ENCODE measurements at places on chromosomes 3 and 15.

DNA sequence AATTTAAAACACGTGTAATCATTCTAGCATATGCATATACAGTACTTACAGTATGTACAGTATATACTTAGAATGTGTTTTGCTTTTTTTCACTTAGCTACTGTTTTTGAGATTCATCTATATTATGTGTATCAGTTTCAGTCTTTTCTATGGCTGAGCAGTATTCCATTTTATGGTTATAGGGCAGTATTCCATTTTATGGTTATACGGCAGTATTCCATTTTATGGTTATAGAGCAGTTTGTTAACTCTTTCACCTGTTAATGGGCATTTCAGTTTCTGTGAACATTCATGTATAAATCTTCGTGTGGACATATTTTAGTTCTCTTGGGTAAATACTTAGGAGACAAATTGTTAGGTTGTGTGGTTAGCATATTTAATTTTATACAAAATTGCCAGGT is 40.9 kb downstream of the PDCD6IP start:
- no peak for DNase-seq

- no peak for DNase-seq
Measured at GRCh38 chr3:134007819-134008218, 21.9 kb downstream of the SLCO2A1 start.

- peak; percentile 1 for DNase-seq
Measured at GRCh38 chr15:79475306-79475705, 43.2 kb downstream of the MINAR1 start.

- no peak for DNase-seq
Measured at GRCh38 chr3:145952536-145952935, 208.4 kb downstream of the PLOD2 start.

DNA sequence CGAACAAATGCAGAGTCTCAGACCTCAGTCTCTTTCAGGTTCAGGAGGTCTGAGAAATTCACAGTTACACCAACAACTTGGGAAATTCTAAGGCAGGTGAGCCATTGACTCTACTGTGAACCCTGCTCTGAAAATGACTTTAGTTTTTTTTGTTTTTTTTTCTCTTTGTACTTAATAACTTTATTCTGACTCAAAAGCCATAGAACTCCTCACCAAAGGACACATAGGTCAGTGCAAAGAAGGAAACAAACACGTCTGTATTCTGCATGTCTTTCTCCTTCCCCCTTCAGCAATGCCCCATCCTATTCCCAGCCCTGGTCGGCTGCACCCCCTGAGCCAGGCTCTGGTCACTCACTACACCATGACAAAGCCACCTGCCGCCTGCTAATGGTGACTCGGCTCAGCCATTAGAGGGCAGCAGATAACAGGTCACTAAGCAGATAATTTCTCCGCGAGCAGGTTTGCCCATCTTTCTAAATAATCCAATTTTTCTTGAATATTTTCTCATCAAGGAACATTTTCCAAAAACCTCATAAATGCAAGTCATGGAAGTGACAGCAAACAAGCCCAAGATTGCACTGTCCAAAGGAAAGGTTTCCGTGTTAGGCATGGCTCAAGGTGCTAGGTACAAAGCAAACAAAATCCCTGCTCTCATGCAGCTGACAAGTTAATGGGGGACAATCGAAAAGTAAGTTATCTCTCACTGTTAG is 37.7 kb downstream of the TM4SF4 start:
- peak; percentile 63 for DNase-seq

GRCh38 chr15:73741321-73741836 is 11.8 kb downstream of the INSYN1 start:
- DNase-seq: no peak

- no peak for DNase-seq
Measured at GRCh38 chr15:76289582-76289981, 21.7 kb downstream of the ETFA start.

- no peak for DNase-seq
Measured at GRCh38 chr3:87413814-87414213, 137.4 kb upstream of the POU1F1 start.

DNA sequence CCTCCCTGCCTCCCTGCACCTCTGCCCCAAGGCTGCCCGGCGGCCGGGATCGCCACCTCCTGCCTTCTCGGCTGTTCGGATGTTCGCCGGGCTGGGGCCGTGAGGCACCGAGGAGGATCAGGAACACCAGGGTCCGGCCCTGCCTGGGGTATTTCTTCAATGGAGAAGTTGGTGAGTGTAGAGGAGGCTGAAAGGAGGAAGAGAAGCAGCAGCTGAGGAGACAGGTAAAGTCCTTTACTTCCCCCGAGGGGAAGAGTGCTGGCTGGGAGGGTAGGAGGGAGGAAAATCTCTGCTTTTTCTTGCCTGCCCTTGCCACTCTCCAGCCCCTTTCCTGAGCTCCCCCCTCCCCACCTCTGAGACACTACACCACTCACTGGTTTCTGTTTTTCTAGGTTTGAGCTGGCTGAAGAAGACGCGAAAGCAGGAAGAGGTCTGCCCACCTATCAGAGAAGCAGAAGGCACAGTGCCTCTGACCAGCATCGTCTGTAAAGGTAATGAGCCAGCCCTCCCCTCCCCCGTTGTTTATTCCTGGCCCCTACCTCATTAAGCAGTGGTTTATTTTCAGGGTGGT is 519 bp downstream of the ASB7 start:
- DNase-seq: peak; percentile 83

GRCh38 chr3:156353563-156353962 is 201.4 kb downstream of the SSR3 start:
- no peak for DNase-seq

GRCh38 chr15:76382987-76383728 is 46.6 kb downstream of the ISL2 start:
- DNase-seq: peak; percentile 19

DNA sequence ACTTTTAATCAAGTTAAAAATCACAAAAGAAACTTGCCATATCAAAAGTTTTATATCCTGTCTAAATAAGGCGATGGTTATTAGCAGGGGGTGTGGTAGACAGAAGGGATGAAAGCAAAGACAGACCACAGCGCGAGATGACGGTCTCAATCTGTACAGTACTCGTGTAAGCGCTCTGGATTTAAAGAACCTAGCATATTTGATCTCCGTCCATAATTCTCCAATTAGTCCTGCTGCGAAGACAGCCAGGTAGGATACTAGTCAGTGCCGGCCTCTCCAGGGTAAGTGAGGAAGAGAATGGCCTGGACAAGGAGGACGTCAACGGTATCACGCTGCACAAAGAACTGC is 701 bp downstream of the SGO1 start:
- DNase-seq: peak; percentile 26

DNA sequence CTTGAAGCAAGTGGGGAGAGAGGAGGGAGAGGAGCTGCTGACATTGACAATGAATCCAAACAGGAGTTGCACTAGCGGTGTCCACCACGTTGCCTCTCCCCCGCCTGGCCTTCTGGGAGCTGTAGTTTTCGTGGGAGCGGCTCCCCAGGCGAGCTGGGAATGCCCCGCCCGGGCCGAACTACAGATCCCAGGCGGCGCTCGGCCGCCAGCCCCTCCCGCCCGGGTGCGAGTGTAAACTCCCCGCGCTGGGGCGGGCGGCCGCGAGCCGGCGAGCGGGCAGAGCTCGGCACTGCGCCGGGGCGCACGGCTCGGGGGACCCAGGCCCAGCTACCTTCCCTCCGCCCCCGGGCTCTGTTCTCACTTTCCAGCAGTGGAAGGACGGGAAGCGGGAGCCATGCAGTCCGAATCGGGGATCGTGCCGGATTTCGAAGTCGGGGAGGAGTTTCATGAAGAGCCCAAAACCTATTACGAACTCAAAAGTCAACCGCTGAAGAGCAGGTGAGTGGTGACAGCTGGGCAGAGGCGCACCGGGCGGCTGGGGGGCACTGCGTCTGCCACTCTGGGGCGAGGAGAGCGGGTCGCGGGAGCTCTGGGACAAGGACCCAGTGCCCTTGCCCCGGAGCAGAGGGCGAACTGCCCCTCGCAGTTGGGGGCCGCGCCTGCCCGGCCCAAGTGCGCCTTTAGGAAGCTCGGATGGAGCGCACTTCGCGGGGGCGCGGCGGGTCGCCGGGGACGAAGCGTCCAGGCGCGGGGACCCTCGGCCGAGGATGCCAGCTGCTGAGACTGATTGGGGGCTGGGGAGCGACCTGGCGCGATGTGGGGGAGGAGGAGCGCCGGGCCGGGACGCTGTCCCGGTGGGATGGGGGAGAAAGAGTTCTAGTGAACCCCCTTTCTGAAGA is at the start of gene MITF:
Gene MITF (plus strand): TSS at position 261 of the 899 bp plus-strand sequence. CDS start 134 bp downstream, at position 395.
- DNase-seq: peak; percentile 81

- DNase-seq: no peak
Measured at GRCh38 chr3:10205451-10206165, 40.9 kb downstream of the IRAK2 start.

- no peak for DNase-seq
Measured at GRCh38 chr3:133799794-133800585, 5.6 kb upstream of the SRPRB start.

DNA sequence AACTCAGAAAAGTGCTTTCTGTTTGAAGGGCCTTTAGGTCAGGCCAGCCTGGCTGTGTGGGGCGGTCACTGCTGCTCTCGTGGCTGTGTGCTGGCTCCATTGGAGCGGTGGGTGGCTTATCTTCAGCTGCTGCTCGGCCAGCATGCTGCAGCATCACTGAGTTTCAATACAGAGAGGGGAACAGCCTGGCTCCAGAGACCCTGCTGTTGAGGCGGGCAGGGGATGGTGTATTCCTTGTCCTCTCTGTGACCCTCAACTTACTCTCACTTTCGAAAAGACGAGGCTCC is 248.5 kb upstream of the ONECUT1 start:
- DNase-seq: no peak

- peak; percentile 41 for DNase-seq
Measured at GRCh38 chr3:65785065-65785645, 253.6 kb downstream of the MAGI1 start.

DNA sequence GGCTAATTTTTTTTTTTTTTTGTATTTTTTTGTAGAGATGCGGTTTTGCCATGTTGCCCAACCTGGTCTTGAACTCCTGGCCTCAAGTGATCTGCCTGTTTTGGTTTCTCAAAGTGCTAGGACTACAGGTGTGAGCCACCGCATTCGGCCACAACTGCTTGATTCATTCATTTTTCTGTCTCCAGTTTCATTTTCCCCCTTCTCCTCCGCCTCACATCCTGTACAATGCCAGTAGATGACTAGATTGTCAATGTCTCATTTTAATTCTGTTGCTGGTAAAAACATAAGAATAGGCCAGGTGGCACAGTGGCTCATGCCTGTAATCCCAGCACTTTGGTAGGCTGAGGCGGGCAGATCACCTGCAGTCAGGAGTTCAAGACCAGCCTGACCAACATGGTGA is 12.0 kb upstream of the ZNF592 start:
- DNase-seq: peak; percentile 93

DNA sequence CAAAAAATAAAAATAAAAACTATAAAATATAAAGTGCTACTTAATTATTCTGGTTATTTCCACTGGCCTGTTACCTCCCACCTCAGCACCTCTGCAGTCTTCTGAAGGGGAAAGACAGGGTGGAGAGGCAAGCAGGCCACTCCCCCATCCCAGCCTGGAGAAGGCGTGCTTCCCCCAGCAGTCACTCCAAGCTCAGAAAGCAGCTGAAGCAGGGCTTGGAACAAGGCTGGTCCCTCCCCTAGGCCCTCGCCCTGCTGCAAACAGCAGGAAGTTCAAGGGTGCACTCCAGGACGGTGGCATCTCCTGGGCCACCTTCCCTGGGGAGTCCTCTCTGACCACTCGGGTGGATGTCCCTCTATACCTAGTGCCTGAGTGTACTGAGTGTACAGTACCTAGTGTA is 21.4 kb downstream of the CACNA2D2 start:
- no peak for DNase-seq

DNA sequence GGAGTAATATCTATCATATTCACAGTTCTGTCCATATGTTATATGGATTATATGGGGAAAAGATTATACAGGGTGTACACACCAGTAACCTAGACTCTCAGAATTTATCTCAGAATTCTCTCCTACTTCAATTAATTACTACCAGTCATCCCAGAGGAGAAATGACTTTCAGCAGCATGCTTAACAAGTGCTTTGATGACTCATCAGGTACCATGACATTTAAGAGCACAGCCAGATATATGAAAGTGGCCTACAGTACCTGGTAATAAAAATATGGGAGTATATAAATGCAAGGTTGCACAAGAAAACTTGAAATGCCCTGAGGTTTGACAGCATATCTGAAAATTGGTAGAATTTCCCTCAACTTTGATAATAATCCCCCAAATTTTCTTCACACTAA is 1273.0 kb downstream of the OTOL1 start:
- no peak for DNase-seq

- DNase-seq: peak; percentile 80
Measured at GRCh38 chr3:124688581-124689454, 41.4 kb upstream of the UMPS start.

DNA sequence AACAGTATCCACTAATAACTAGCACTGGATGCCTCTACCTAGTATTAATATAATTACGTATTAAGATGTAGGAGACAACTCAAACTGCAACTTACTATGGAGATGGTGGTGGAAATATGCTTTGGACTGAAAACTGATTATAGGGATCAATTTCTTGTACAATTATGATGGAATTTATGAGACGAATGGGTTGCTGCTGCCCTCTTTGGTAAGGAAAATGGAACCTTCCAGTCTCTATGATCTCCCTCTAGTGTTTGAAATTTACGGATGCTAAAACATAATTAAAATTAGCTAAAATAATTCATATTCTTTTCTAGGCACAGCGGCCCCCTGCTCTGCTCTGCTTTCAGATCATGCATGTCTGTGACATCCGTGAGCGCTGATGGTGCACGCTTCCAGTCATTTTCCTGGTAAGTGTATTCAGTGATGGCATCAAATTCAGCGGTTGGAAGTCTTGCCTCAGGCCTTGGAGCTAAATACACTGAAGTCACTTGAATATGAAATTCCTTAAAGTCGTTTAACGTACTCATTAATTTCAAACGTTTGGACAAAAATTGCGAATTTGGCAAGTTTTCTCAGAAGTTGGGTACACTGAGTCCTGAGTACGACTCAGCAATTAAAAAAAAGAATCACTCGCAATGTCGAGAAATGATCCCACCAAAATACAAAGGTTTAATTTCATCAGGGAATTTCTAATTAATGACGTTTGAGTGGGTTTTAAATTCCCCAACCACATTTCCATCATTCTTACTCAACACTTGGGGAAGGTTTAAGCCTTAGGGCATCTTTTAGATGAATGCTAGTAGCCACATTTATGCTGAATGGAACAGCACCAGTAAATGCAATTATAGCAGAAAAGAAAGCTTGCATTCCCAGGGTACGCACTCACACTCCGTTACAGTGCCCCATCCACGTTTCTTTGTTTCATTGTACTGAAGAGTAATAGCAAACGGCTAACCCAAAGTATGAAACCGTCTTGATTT is 132.6 kb downstream of the NR2F2 start:
- DNase-seq: no peak

GRCh38 chr15:85693277-85693676 is 101.4 kb downstream of the KLHL25 start:
- DNase-seq: no peak

Measured in activated CD4-positive, alpha-beta T cell treated with anti-CD3 and anti-CD28 coated beads, Interleukin-2, Interleukin-6, amounts not matched to agents 100 ng/mL and 50 ng/mL, durations not matched to agents 16 hours and 8 hours (primary cell).